DMS53 (cell line): ENCODE measurements at places on chromosomes 12 and 14.
A peak's percentile ranks its signal among the peaks of the same experiment; 100 is the strongest.

GRCh38 chr12:66813137-66813892, 134.4 kb upstream of the GRIP1 start:
- DNase-seq: peak; percentile 85

DNA sequence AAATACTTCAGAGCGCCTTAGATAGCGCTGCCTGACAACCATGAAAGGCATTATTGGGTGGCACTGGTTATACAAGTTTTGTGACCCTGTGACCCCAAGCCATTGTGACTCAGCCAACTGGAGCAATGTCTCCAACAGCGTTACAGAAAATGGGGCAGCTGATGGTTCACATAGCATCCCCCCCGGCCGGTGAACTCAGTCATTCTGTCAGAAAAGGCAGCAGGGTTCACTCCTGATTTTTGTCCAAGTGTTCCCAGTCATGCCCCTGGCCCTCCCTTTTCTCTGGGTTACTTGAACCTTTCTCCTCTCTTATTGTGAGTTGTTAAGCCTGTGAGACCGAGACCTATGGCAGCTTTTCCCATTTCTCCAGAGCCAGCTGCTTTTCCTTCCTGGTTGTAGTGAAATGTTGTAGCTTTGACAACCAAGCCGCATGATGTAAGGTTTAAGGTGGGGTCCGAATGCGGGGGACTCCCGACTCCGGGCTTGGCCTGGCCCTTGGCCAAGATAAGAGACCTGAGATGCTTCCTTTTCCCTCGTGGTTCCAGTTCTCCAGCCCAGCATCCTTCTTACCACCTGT, 22.0 kb downstream of the CD9 start:
- DNase-seq: peak; percentile 59

GRCh38 chr12:131232036-131232435, 278.3 kb downstream of the ADGRD1 start:
- no peak for DNase-seq

GRCh38 chr14:104816616-104816884, 15.6 kb downstream of the ZBTB42 start:
- DNase-seq: no peak

- DNase-seq: no peak
These were observed 5.5 kb upstream of the HDAC7 start for GRCh38 chr12:47825173-47825639.

GRCh38 chr12:66087365-66087943, 43.1 kb downstream of the LLPH start:
- peak; percentile 79 for DNase-seq

GRCh38 chr14:36208690-36209278, 32.3 kb upstream of the PTCSC3 start:
- DNase-seq: peak; percentile 96

GRCh38 chr14:67526676-67527459, 6.2 kb upstream of the PLEKHH1 start:
- DNase-seq: peak; percentile 69
